Activated CD4-positive, alpha-beta T cell treated with anti-CD3 and anti-CD28 coated beads for 36 hours (primary cell): ENCODE measurements at places on chromosomes 5 and 9. TPM values are rescaled to one million over a fixed set of nuclear protein-coding genes. Genes with fewer than 3 reads are reported as not detected.

DNA sequence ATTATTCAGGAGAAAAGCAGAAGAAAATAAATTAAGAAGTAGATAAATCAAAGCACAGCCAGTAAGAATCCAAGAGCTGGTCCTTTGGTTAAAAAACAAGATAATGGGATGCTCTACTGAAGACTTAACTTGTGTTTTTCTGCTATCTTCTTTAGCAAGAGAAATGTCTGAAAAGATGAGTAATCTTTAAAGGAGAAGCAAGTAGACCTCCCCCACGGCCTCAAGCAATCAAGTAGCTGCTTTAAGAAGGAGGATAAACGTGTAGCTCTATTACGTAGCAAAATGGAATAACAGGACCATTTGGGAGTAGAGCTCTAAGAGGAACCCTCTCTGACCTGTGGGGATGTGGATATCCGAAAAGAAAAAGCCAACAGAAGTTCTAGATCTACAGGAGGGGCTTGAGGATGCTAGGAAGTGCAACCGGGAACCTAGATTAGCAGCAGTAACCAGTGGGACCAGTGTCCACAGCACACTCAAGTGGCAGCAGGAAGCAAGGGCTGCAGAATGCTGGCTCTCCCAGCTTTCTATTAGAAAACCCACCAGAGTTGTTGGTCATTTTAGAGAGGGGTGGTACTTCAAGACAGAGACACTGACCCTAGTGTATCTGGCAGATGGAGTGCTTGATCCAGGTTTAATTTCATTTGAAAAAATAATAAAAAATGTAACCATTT is 185.4 kb downstream of the GABBR2 start:
- H3K27ac ChIP-seq: no peak overlapping the region
- H3K4me1 ChIP-seq: no peaks in the 10 kb centered on the region
- no peak overlapping the region for H3K4me3 ChIP-seq
- peaks cover 30% of the 10 kb centered on the region for H3K27me3 ChIP-seq
- no peak for DNase-seq
- no peaks in the 10 kb centered on the region for H3K36me3 ChIP-seq

- H3K27me3 ChIP-seq: no peaks in the 10 kb centered on the region
- H3K27ac ChIP-seq: peak overlapping the region; percentile 23
- DNase-seq: no peak
- H3K4me3 ChIP-seq: no peak overlapping the region
These were observed 2.2 kb downstream of the IDNK start for GRCh38 chr9:83625178-83625577.

The FAM221B gene
- not detected for total RNA-seq

The FSTL4 gene
- total RNA-seq: not detected

DNA sequence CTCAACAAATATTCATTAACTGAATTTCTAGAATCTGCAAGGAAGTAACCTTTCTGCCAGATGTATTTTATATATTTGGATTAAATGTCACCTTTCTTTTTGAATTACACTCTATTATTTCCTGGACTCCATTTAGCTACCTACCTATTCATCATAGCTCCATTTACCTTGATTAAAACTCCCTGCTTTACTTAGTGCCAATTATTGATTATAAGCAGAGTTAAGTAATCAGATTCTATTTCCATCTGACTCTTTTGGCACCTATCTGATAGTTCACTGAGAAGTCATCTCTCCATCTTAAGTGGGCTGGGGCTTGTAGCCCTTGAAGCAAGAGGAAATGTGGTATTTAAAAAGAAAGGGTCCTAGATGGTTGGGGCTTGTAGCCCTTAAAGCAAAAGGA is 88.6 kb downstream of the TRPM3 start:
- no peak overlapping the region for H3K27ac ChIP-seq
- no peak overlapping the region for H3K4me3 ChIP-seq

DNA sequence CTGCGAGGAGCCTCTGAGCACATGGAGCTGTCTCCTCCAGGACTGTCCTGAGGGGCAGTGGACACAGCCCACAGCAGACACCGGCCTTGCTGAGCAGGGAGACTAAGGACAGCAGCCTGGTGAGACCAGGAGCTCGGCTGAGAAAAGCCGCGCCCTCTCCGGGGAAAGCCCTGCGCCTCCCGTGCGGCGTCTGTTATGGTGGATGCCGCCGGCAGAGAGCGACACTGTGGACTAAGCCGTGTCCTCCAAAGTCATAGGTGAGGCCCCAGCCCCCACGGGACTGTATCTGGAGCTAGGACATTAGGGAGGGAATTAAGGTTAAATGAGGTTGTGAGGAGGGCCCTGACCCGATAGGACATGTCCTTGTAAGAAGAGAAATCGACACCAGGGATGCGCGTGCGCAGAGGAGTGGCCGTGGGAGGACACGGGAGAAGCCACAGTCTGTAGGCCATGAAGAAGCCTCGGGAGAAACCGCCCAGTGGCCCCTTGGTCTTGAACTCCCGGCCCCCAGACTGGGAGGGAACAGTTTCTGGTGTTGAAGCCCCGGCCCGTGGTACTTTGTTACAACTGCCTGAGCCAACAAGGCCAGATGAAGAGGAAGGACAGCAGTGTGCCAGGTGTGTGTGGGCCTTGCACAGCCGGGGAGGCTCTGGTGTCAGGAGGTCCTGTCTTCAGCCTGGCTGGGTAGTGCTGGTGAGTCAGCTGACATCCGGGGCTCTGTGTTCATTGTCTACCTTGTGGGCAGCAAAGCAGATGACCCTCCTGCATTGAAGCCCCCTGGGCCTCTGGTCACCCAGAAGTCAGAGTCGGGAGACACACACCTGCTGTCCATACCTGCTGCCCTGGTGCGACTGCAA is 22.1 kb downstream of the MRPL36 start:
- peak; percentile 4 for DNase-seq
- H3K4me1 ChIP-seq: no peaks in the 10 kb centered on the region
- no peak overlapping the region for H3K4me3 ChIP-seq
- H3K36me3 ChIP-seq: no peaks in the 10 kb centered on the region
- H3K27ac ChIP-seq: no peak overlapping the region

DNA sequence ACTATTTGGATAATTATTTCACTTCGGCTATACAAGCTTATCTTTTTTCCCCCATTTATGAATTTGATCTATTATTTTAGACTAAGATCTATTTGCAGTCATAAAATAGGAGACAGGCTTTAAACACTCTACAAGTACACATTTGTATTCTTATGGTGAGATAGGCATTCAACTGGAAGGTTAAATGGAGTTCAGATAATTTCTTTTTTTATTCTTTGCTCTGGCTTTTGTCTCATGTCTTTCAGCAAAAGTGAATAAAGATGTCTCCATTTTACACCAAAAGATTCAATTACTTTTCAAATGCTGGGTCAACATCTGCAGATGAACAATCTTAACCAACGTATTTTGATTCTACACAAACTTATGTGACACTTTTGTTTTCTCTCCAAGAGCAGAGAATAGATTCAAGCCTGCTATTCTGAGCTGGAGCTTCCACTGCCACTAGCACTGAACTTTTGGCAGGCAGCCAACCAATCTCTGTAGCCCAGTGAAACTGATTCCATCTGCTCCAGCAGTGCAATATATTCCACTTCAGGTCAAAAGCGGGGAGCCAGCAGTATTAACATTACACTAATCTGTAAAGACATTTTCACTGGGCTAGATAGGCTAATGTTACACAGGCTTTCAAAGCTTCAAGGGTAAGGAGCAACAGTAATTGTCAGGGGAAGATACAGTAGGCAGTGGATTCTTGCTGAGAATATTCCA is 452.0 kb upstream of the ZNF608 start:
- H3K27me3 ChIP-seq: no peaks in the 10 kb centered on the region
- H3K36me3 ChIP-seq: no peaks in the 10 kb centered on the region
- H3K27ac ChIP-seq: no peak overlapping the region

DNA sequence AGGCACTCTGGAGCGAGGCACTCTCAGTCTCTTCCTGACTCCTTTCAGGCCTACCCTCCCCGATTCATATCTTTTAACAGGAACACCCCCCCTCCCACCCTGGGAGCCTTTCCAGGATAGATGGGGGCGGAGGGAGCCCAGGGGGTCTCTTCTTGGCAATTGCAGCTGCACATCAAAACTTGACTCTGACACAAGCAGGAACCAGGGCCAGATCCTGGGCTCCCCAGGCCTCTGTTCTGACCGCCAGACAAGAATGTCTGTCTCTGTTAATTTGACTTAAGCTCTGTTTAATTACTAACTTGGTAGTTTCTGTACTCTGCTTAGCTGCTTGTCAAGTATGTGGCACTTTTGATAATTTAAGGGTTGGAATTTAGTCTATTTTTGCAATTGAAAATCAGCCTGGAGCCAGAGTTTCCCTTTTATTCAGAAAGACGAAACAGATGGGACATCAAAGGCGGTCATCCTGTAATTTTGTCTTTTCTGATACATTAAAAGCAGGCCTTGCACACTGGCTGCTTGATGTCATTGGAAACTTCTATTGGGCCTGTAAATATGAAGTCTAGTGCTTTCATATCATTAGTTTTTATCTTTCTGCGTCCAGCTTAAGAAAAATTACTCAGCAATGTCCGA is 43.3 kb downstream of the ACTL7B start:
- no peak for DNase-seq
- H3K27ac ChIP-seq: no peak overlapping the region
- H3K27me3 ChIP-seq: peaks cover 12% of the 10 kb centered on the region
- H3K4me1 ChIP-seq: peaks cover 2% of the 10 kb centered on the region
- no peaks in the 10 kb centered on the region for H3K36me3 ChIP-seq

- no peaks in the 10 kb centered on the region for H3K36me3 ChIP-seq
- no peak for DNase-seq
- no peak overlapping the region for H3K4me3 ChIP-seq
- H3K27me3 ChIP-seq: peaks cover 2% of the 10 kb centered on the region
These were observed 25.3 kb upstream of the SIL1 start for GRCh38 chr5:139223481-139223880.

The AOPEP gene
- 9.5 TPM for total RNA-seq

DNA sequence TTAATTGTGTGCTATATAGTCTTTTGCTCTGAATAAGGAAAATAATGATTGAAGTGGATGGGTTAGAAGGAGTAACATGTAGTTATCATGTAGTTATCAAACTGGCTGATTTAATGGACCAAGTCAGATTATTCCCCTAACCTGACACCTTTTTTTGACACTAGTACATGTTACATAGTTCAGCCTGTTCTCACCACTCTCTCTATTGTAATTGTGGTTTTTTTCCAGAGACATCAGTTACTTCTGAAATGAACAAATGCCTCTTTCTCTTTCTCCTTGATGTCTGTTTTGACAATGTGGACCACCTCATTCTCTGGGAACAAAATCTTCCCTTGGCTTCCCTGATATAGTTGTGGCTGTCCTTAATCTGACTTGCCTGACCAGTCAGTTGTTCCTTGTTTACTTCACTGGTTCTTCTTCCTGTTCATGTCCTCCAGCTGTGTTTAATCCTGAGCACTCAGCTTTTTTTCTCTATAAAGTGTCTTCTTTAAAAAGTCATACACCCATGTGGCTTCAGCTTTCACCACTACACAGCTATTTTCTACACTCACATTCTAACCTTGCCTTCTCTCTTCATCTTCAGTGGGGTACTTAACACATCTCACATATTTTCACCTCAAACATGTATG is 243.4 kb downstream of the ARRDC3 start:
- no peak overlapping the region for H3K27ac ChIP-seq
- peaks cover 3% of the 10 kb centered on the region for H3K27me3 ChIP-seq
- H3K36me3 ChIP-seq: no peaks in the 10 kb centered on the region
- H3K4me1 ChIP-seq: peaks cover 2% of the 10 kb centered on the region

- no peaks in the 10 kb centered on the region for H3K27me3 ChIP-seq
- H3K36me3 ChIP-seq: no peaks in the 10 kb centered on the region
- DNase-seq: no peak
- H3K27ac ChIP-seq: no peak overlapping the region
These were observed 36.2 kb downstream of the SLC44A1 start for GRCh38 chr9:105280691-105281090.

GRCh38 chr5:34483442-34484033 is 172.6 kb upstream of the RAI14 start:
- no peak for DNase-seq
- no peak overlapping the region for H3K4me3 ChIP-seq

The GCNT4 gene
- 2.1 TPM for total RNA-seq

DNA sequence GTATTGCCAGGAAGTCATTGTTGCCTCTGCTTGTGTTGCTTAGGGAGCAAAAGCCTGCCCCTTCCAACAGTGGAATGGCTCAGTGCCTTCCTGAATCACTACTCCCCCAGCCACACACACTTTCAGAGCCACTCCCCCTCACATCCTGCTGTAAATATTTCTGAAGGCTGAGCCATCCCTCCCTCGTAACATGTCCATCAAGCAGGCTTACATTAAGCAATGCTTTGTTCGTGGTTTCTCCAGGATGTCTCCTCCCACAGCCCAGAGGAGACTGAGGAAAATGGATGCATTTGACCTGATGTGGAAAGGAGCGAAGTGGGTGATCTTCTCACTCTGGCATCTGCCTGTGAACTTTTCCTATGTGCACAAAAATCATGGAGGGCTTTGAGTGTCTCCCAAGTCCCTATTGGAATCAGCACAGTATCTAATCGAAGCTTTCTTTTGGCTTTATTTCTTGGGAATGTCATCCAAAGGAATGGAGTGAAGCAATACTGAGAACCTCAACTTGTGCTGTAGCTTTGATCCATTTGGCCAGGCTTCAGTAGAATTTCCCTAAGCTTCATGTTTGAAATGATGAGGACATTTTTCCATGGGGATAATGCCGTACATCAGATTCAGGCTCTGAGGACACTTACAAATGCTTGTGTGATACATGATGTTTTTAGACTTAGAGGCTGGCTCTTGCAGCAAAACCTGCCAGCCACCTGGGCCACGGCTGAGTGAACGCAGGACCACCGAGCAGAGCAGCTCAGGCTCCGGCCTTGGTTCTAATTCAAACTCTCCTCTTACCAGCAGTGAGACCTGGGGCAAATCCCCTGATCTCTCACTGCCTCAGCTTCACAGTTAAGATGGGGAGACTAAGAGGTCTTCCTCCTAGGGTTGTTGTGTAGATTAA is 389.1 kb downstream of the ENC1 start:
- H3K27ac ChIP-seq: no peak overlapping the region
- no peaks in the 10 kb centered on the region for H3K36me3 ChIP-seq
- no peak for DNase-seq

DNA sequence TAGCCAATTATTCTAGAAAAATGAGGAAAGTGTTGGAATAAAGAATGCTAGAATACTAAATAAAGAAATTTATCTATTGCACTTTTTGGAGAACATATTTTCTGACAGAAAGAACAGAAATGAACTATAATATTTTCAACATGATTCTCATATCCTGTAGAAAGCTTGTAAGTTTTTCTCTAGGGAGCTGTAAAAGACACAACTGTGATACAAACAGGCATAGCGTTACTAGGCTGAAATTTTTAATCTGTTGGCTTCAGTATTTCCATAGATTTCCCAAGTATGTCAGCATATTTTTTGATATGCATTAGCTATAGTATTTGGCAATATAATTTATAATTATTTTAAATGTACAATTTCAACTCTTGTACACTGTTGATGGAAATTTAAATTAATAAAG is 31.3 kb downstream of the ANXA1 start:
- H3K4me1 ChIP-seq: peaks cover 13% of the 10 kb centered on the region
- H3K27me3 ChIP-seq: peaks cover 7% of the 10 kb centered on the region
- H3K27ac ChIP-seq: no peak overlapping the region
- DNase-seq: no peak
- H3K36me3 ChIP-seq: no peaks in the 10 kb centered on the region

The MINAR2 gene
- total RNA-seq: not detected

- H3K4me3 ChIP-seq: no peak overlapping the region
- H3K27ac ChIP-seq: no peak overlapping the region
These were observed 15.9 kb downstream of the ADAMTSL1 start for GRCh38 chr9:18489861-18490260.

- peak overlapping the region; percentile 98 for H3K27ac ChIP-seq
- H3K4me3 ChIP-seq: peak overlapping the region; percentile 93
- H3K4me1 ChIP-seq: peaks cover 55% of the 10 kb centered on the region
- no peaks in the 10 kb centered on the region for H3K27me3 ChIP-seq
These were observed 1.4 kb downstream of the CHD1 start for GRCh38 chr5:98927242-98927988.
